Gastrocnemius medialis (tissue), 4 donors: ENCODE measurements at places on chromosomes 4 and X.

GRCh38 chr4:157052429-157053040, 23.4 kb upstream of the GLRB start:
- no peak for DNase-seq

DNA sequence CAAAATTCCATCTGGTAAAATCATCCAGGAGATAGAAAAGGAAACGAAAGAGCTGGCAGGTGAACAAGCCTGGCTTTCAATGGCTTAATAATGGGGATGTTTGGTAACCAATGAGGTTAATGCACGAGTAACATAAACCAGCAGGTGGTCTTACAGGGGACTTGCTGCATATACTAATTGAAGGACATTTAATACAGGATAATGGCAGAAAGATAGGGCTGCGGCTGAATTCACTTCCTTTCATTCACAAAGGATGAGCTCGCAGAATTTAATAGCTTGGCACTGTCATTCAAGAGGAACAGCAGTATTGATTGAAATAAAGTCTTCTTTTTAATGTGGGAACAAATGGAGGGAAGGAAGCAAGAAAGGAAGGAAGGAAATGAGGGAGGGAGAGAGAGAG, 156.3 kb upstream of the RAI2 start:
- DNase-seq: no peak

DNA sequence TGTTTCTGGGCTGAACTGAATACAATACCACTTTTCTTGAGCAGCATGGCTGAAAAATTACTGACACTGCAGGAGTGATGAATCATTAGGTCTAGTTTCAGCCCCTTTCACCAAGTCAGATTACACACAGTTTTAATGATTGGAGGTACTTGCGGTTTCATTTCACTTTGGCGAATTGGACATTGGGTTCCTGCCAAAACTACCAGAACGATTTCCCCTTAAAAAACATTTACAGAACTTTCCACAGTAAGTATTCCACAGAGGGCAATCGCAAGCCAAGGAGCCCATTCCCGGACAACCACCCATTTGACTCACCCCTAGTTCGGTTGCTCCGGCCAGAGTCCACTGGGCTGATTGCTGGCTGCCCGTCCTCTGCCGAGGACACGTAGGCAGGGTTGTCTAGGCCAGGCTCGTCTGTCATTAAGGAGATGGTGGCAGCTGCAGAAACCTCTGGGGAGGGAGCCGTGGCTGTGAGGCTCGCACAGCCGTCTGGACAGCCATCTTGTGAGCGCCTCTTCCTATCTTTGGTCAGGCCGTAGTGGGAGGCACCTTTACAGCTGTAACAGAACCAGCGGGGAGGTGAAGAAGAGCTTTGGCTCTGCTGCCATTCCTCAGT, 83.5 kb downstream of the LNX1 start:
- DNase-seq: peak; percentile 51

DNA sequence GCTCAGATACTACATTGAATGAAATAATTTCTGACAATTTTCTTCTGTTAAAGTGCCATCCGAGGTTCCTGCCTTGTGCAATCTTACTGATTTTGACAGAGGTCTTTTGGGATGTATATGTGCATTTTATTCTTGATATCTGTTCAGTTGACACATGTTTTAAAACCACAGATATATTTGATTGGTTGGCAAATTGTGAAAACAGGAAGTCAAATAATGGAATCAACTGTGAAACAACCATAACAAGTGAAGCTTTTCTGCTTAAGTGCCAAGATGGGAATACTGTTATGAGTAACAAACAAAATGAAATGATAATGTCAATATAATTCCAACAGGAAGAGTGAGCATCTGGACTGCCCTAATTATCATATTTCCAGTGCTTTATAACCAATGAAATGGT, 84.9 kb upstream of the TET2 start:
- DNase-seq: no peak
